Right renal pelvis (tissue), 4 donors: ENCODE measurements at places on chromosomes 11 and 22. TPM values are rescaled to one million over a fixed set of nuclear protein-coding genes. Genes with fewer than 3 reads are reported as not detected.

SHANK3 gene
- polyA plus RNA-seq: 13.3 TPM

DNA sequence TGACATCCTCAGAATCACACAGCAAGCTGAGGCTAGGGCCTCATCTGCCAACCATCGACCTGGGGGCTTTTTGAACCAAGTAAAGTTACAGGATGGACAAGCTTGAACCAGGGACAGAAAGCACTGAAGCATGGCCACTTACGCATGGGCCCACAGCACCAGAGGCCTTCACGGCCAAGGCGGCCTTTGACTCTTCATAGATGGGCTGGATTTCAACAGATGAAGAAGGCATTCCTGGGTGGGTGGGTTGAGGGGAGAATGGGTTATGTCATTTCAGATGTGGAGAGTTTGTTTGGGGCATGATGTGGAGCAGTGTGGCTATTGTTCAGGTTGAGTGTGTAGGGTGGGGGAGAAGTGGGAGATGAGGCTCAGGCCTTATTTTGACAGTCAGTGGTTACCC, 60.2 kb downstream of the LRRC32 start:
- DNase-seq: no peak

GRCh38 chr22:20863366-20863765, 4.6 kb downstream of the SNAP29 start:
- DNase-seq: no peak

- no peak for DNase-seq
Measured at GRCh38 chr11:133934599-133935550, 21.9 kb downstream of the IGSF9B start.

CHADL gene
- polyA plus RNA-seq: 3.4 TPM

ESAM gene
- 84.7 TPM for polyA plus RNA-seq

OR9I1 gene
- not detected for polyA plus RNA-seq

- DNase-seq: no peak
Measured at GRCh38 chr11:76238551-76238950, 32.2 kb upstream of the WNT11 start.

DNA sequence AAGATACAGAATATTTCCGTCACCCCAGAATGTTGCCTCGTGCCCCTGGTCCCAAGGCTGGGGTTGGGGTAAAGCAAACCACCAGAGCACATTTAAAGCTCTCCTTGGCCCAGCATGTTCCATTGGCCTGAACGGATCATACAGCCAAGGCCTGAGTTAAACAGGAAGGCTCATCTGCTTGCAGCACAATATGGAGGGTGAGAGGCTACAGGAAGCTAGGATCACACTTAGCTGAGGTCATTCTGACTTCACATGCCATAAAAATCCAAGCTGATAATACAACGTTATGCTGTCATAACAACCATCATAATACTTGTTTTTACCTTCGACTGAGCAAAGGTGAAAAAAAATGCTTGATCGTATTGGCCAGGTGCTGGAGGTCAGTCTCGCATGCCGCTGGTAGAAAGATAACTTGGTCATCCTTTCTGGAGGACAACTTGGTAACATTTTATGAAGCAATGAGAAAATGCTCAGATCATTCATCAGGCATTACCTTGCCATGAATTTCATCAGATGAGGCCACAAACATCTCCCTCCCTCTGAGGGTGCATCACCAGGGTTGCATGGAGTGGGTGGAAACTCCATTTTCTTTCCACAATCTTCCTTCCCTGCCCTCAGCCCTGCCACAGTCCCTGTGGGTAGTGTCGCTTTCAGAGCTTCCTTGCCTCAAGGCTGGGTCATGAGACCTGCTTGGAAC, 31.9 kb upstream of the RTL6 start:
- no peak for DNase-seq

GRCh38 chr11:43285826-43286225, 26.0 kb upstream of the API5 start:
- no peak for DNase-seq

CLTCL1 gene
- 4.2 TPM for polyA plus RNA-seq

GRCh38 chr11:35362521-35362980, 56.8 kb downstream of the SLC1A2 start:
- no peak for DNase-seq
